ENCODE measurements at places on chromosomes 11 and 22.
A peak's percentile ranks its signal among the peaks of the same experiment; 100 is the strongest.

- no peak for DNase-seq
Measured at GRCh38 chr11:73316422-73316821, 8.3 kb downstream of the ARHGEF17 start.

DNA sequence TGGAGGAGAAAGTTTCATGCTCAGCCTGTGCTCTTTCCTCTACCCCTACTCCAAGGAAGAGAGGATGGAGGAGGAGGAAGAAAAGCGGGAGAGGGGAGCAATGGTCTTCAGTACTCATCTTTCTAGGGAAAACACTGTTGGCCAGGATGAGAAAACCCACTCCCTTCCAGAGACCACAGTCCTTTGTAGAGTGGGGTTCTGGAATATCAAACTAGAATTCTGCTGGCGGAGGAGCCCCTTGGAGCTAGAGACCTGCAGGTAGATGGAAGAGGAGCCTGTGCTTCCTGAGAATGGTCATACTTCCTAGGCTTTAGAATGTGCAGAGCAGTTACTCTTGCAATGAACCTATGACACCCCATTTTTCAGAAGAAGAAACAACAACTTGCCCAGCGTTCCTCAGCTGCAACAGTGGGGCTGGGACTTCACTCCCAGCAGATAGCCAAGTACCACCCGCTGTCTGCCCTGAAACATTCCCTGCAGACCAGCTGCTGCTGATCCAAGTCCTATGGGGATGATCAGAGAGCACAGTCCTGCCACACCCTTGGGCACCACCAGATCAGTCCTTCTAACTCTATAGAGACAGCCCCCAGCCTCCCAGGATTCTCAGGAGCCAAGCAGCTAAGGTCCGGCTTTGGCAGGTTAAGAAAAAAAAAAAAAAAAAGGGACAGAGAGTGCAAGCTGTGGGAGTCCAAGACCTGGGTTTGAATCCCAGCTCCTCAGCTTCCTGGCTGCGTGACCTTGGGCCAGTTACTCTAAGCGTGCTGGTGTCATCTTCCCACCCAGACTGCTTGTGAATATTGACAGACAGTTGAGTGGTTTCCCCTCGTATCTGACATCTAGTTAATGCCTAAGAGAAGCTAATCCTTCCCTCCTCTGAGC is 664 bp downstream of the PTGDR2 start:
- DNase-seq, result no peak

GRCh38 chr11:15430381-15430780 is 315.7 kb downstream of the INSC start:
- DNase-seq, result no peak

- peak; percentile 68 for DNase-seq
Measured at GRCh38 chr11:9280655-9281301, 15.6 kb upstream of the DENND5A start.

DNA sequence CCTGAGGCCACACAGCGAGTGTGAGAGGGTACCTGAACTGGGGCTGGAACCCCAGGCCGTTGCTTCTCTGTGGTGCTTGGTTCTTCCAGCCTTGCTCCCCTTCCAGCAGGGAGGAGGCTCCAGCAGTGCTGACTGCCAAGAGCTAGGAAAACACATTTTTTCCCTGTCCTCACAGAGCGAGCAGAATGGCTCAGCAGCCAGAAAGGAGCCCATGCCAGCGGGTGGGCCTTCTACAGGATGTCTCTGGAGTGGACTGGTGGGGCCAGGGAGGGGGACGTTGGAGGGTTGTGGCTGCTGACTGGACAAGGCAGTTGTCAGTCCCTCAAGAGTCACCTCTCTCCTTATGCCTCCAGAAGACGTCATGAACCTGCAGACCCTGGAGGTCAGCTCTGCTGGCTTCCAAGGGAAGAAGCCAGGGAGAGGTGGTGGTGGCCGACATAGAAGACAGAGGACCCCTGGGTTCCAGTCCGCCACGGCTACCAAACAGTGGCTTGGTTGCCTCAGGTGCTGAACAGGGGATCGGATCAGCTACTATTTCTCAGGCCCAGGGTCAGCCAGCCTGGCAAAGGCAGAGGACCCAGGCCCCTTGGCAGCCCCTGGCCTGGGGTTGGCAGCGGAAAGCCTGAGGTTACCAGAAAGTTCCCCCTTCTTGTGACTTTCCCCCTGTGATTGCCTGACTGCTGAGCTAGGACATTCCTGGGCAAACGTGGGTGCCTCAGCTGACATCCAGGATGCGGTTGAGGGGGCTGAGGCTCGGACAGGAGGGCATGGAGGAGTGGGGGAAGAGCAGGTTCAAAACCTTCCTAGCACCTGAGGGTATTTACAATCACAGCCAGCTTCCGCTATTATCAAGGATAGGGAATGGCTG is 3.7 kb downstream of the MAFF start:
- DNase-seq, result no peak

GRCh38 chr11:128493570-128493965 is 93.8 kb downstream of the ETS1 start:
- no peak for DNase-seq

DNA sequence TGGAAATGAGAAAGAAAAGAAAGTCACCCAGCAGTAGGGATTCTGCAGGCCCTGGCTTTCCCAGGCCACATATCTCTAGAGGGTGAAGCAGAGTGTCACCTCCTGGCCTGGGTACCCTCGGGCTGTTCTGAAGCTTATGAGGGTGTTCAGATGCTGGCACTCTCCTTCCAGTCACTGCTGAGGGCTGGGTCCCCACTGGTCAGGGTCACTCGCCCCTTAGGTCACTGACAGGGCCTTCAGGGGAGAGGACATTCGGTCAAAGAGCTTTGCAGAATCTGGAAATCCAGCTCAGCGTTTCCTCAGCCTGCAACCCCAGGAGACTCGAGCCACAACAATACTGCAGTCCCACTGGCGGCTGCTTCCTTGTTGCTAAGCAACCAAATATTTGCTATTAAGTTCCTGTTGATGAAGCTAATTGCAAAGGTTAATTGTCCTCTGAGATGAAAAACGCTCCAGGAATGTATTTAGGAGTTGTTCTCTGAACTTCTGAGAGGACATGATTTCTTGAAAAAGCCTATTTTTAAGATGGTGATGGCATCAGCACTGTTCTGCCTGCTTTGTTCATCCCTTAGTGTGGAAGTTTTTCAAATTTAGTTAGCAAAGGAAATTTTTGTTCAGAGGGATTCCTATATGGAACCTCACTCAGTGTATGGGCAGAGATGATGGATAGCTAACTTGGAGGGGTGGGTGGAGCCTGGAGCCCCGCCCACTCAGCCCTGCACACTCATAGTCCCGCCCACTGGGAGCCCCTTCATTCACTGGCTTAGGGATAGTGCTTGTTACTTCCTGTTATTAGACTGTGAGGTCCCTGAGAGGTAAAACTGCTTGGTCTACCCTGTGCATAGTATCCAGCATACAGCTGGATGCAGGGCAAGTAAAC is 109.2 kb downstream of the CSNK2A3 start:
- no peak for DNase-seq
